ENCODE measurements at places on chromosomes 5 and 9.

- no peak for DNase-seq
Observed at GRCh38 chr9:110464321-110464720, 115.2 kb downstream of the SVEP1 start.

DNA sequence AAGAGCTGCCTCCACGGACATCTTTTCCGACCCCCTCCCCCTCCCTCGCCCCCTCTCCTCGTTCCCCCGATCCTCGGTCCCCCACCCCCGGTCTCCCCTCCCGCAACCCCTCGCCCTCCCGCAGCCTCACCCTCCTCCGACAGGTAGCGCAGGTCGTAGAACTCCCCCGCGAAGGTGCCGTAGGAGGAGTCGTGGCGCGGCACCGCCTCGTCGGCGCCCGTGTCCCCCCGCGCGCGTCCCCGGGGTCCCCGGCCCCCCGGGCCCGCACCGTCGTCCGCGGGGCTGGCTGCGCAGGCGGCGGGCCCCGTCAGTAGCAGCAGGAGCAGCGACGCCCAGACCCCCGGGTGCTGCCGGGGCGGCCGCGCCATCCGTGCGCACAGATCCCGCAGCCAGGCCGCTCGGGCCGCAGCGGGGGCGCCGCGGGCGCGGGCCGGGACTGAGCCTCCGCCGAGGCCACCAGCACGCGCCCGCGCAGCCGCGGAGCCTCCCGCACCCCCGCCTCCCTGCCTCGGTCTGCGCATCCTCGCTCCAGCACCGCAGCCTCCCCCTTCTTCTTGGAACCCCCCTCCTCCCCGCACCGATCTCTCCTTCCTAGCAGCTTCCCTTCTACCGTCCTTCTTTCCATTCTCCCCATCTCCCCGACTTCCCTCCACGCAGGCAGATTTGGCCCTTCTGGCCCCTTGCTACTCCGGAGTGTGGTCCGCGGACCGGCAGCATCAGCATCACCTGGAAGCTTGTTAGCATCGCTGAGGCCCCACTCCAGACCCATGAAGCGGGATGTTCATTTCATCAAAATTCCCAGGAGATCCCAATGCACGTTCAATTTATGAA, at the start of gene FRRS1L:
Gene FRRS1L, minus strand, starts transcription at position 479 of the 831 bp plus-strand sequence. Its CDS starts 111 bp downstream, at position 368.
- no peak for DNase-seq

- no peak for DNase-seq
Observed at GRCh38 chr5:77449981-77450380, 42.1 kb downstream of the WDR41 start.

GRCh38 chr5:16229357-16229940, 49.9 kb upstream of the MARCHF11 start:
- no peak for DNase-seq

- no peak for DNase-seq
Observed at GRCh38 chr5:143506836-143507552, 103.5 kb upstream of the NR3C1 start.

DNA sequence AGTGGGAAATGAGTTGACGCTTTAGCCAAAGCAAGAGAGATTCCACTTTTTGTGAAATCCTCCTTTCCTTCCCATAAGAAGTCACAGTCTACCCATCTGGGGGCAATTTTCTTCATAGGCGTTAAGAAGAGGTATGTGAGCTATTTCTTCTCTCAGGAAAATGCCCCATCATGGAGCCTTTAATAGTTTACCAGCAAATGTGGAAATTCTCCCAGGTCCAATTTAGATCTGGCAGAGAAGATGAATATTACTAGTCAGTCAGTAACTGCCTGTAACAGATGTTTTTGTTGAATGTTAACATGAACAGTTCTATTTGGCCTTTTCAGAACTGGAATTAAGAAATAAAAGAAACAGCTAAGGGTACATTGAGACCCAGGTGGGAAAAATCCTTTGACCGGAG, 156.4 kb upstream of the RFX3 start:
- no peak for DNase-seq

DNA sequence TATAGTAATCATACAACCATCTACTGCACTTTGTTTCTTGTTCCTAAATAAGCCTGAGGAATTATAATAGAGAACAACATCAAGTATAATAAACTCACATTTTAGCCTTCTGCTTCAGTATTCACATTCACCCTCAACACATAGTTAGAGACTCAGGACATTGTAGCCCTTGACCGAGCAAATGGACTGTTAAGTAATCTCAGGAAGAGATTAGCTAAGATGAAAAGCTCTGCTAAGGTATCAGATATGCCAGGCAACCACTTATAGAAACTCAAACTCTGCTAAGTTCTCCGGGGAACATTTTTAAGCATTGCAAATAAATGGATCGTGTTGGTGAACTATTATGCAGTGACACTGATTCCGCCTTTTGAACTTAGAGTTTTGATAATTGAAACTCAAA, 252.0 kb downstream of the DTWD2 start:
- no peak for DNase-seq

DNA sequence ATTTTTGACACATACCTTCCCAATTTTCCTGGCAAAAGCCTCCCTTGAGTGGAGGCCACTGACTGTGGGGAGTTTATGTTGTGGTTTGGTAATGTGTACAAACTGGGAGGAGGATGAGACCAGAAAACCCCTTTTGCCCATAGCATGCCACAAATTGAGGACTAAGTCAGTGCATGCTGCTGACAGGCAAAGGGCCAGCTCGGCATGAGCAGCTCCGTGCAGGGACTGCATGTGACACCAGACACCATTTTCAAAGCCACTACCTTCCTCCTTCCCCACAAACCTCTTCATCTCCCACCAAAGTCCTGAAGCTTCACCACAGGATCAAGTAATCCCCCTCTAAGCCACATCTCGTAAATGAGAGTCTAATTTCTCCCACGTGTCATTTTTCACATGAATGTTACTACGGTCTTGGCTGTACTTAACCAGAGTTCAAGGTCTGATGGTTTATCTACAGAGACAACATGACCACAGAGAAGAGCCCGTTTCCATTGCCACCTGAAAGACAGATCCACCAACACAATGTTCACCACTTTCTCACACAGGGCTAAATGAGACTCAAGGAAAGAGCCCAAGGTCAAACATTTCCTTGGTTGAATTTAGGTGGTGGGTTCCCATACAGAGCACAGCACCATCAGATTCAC, 106.5 kb downstream of the NFIB start:
- DNase-seq = no peak

- peak; percentile 21 for DNase-seq
Observed at GRCh38 chr5:138752341-138752950, 779 bp upstream of the CTNNA1 start.

DNA sequence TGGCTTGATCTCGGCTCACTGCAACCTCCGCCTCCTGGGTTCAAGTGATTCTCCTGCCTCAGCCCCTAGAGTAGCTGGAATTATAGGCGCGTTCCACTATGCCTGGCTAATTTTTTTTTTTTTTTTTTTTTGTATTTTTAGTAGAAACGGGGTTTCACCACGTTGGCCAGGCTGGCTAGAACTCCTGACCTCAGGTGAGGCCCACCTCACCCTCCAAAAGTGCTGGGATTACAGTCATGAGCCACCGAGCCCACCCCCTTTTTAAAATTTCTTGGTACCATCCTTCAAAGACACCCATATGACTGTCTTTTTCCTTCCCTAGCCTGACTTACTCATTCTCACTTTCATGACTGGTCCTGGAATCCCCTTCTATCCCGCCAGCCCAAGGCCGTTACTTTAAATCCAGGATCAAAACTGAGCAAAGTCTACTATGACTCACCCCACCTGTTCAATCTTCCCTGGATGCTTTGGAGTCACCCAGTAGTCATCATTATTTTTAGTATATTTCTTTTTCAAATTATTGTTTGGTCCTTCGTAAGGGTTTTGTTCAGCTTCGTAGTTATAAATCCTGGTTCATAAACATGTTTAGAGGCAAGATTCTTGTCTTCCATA, 1.2 kb upstream of the TBCA start:
- DNase-seq = no peak

- no peak for DNase-seq
Observed at GRCh38 chr9:136604823-136605525, 57.7 kb upstream of the EGFL7 start.

- no peak for DNase-seq
Observed at GRCh38 chr5:171476701-171477100, 57.3 kb downstream of the FGF18 start.

DNA sequence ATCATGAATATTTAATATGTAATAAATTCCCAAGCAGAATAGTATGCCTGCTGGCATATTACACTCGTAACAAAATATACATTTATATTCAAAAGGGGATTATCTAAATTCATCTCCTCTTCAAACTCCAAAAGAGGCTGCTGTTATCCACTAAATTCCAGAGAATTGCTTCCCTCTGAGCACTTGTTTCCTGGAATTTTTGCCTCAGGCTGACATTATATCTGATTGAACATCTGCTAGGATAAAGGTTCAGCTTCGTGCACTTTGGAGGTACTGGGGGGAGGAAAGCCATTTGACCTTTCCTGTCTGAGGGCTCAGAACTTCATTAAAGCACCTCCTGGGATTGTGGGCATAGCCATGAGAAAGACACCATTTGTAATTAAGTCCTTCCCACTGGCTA, 4.3 kb upstream of the HAPLN1 start:
- no peak for DNase-seq

DNA sequence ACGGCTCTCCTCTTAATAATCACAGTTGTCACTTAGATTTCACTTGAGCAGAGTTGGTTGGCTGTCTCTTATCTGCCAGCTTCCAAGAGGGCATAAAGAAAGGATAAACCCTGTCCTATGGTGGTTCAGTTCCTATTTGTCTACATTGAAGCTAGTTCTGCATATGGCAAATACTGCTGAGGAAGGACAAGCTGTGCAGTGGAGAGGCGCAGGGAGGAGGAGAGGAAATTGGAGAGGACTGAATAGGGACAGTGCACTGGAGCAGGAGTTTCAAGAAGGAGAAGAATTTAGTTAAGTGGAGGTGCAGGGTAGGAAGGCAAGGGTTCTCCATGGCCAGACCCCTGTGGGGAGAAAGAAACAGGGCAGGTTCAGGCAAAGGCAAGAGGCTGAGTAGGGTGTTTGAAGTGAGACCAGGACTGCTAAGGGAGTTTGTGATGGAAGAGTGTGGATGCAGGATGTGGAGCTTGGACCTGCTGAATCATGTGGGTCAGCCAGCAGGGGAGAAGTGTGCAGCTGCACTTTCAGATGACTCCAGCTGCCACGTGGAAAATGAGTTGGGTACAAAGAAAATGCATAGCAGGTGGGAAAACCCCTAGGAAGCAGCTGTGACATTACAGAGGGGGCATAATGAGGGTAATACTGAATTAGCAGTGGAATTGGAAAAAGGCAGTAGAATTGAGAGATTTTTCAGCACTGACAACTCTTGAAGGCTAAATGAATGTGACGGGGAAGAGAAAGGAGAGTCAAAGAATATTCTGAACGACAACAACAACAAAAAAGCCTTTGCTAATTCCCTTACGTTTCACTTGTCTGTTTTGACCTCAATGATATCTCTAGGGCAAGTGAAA, 66.8 kb downstream of the MAMDC2 start:
- DNase-seq = no peak

DNA sequence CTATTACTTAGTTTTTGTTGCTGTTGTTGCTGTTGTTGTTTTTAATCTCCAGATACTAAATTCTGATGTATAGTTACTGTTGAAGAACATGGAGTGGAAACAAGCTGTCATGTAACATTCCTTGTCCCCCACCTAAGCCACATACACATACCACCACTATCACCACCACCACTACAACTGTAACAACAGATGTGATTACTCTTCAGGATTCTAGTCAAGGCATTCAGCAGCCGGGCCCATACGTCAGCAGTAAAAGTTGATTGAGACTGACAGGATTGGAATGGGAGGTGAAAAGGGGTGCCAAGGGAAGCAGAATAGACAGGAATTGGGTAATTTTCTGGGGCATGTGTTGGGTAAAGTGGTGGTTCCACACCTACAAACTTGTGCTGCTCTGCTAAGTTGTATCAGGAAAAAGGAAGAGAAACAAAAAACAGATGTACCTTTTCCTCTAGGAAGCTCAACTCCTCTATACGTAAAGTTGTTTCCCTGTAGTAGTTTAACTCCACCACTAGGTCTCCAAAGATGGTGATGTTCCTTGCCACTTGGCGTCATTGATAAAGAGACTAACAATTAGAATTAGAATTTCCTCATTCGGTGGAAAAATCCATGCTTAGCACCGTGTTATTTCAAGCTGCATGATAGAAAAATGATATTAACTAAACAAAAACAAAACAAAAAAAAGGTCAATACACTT, 138.6 kb downstream of the ARRDC3 start:
- no peak for DNase-seq

- no peak for DNase-seq
Observed at GRCh38 chr9:126523611-126524111, 90.1 kb upstream of the LMX1B start.

DNA sequence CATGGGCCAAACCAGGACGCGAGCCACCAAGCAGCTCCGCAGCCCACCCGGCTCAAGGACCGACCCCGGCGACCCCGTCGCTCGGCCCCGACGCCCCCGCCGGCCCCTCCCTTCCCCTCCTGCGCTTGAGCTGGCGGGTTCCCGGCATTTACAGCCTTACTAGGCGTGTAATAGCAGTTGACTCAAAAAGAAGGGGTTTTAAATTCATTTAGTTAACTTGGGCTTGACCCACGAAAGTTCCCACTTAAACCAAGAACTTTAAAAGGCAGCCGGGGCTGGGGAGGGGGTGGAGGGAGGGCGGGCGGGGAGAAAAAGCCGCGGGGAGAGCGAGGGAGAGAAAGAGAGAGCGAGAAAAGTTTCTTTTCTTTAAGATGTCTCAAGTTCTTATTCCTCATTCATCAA, 636 bp downstream of the PRDM12 start:
- no peak for DNase-seq

DNA sequence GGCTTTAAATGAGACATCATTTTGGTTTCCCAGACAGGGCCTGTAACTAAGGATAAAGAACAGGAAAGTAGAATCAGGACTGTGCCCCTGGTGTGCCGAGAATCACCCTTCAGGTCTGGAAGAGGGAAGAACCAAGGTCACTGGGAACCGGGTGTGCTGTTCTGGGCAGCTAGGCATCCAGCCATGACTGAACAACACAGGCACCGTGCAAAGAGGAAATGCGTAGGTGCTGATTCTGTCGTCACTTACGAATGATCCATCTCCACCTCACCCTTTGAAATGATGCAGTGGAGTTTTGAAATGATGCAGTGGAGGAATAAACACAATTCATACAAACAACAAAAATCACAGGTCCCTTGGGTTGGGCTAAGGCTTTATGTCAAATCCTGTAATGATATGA, 64.4 kb downstream of the MAP1B start:
- DNase-seq = peak; percentile 27

DNA sequence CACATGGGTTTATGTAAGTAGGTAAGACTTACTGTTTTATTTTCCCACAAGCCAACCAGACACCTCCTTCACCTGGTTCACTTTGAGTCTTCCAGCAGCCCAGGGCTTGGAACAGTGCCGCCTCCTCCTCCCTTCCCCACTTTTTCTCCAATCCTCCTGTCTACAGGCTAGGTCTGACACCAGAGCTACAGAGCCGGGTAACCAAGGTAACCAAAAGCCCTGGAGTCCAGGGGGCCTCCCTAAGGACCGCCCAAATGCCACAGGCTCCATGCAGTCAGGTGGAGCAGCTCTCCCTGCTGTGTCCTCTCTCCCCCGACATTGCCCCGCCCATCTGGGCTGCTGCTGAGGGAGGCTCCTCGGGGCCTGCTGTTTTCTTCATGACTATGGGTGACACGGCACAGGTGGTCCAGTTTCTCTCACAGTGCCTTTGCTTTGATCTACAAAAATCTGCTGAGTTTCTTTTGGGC, 138.0 kb upstream of the EFNA5 start:
- no peak for DNase-seq

- DNase-seq = no peak
Observed at GRCh38 chr9:69542942-69543704, 129.0 kb downstream of the APBA1 start.

All from heart right ventricle (tissue), 16 donors.